COR-L47 (cell line): ENCODE measurements at places on chromosomes 5 and 9.

- DNase-seq, result no peak
Measured at GRCh38 chr5:178314961-178315820, 82.6 kb upstream of the PHYKPL start.

- no peak for DNase-seq
Measured at GRCh38 chr5:76787237-76787636, 31.6 kb upstream of the F2RL1 start.

- DNase-seq, result no peak
Measured at GRCh38 chr5:98318386-98318785, 455.1 kb upstream of the RGMB start.

- no peak for DNase-seq
Measured at GRCh38 chr5:59575648-59576445, 317.7 kb downstream of the PDE4D start.

- no peak for DNase-seq
Measured at GRCh38 chr5:135448791-135449507, 1.8 kb upstream of the DCANP1 start.

DNA sequence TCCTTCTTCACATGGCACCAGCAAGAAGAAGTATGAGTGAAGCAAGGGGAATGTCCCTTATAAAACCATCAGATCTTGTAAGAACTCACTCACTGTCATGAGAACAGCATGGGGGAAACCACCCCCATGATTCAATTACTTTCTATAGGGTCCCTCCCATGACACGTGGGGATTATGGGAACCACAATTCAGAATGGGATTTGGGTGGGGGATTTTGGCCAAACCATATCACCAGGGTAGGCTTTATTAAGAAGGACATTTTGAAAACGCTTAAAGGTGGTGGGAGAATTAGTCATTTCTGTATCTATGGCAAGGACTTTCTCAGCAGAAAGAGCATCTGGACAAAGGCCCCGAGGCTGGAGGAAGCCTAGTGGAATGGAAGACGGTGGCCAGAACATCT, 100.2 kb upstream of the ADAMTS16 start:
- no peak for DNase-seq

DNA sequence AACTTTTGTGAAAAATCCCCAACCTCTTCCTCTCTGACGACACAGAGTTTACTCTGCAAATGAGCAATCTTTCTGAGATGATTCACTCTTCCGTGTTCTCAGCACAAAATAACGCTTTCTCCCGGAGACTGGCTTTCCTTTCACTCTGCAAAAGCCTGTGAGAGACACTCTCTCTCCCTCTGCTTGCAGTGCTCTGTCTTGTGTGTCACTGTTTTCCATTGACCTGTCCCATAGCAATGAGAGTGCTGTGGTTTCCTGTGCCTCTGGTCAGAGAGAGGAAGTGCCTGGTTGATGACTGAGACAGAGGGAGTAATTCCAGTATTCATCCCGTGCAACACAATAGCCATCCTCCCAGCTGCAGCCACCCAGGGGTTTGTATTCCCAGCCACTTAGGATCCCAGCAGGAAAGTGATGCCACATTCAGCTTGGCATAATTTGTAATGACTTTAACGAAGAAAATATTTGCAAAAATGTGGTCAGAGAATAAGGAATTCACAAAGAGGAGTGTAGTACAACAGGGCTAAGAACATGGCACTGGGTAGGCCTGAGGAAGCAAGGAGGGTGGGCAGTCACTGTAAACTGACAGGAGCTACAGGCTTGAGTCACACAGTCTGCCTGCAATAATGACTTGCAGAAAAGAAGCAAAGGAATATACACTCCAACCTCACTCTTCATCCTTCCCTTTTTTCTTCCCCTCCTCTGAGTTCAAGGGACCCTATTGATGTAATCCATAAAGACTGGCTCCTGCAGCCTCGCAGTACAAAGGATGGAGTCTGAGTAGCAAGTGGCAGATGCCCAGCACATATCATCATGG, 463.5 kb upstream of the RGMB start:
- DNase-seq, result peak; percentile 46

DNA sequence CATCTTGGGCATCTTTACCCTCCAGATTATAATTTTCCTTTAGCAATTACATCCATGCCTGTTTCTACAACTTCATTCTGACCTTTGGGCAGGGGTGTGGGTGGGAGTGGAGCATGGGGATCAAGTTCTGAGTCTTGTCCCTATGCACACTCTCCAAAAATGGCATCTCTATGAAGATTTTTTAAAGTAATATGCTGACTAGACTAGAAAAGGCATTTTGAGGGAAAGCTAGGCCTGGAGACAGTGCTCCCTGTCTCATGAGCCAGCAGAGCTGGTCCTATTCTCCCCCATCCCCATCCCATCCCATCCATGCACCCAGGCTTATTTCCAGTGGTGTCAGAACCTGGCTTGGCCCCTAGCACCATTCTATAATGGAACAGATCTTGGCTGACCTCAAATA, 398.0 kb upstream of the SLC24A2 start:
- no peak for DNase-seq

DNA sequence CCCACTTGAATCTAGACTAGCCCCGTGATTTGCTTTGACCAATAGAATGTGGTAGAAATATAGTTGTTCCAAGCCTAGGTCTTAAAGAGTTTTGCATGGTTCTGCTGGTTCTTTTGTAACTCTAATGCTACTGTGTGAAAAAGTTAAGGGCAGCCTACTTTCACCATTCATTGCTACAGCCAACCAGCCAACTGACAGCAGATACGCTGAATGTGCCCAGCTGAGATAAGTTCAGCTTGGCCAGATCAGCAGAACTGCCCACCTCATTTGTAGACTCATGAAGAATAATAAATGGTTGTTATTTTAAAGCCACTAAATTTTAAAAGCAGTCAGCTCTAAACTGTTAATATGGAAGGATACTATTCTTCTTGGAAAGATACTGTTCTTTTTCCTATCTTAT, 23.9 kb downstream of the NR3C1 start:
- no peak for DNase-seq

- DNase-seq, result no peak
Measured at GRCh38 chr9:88957526-88957925, 33.7 kb upstream of the S1PR3 start.

DNA sequence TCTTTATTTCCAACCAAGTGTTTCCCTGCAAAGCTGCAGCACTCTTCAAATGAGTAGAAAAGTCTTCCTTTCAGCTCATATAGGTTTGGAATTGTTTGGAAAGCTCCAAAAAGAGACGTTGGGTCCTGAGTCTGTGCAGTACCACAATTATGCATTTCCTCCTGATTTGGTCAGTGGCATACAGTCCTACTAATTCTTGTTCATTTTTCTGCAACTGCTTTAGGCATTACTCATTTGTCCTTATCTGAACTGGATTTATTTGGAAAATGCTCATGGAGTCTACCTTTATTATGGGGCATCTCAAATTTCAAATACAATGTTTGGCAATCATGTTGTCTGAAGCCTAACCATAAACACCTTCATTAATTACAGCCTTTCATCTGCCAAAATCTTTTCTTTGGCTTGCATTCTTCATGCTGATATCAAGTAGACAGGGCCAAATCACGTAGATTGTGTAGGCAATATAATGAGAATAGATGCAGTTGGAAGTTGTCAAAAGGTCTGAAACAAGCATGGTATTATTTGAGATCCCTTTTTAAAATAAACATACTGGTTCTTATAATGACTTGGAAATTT, 232.8 kb downstream of the TLE1 start:
- DNase-seq, result peak; percentile 35

DNA sequence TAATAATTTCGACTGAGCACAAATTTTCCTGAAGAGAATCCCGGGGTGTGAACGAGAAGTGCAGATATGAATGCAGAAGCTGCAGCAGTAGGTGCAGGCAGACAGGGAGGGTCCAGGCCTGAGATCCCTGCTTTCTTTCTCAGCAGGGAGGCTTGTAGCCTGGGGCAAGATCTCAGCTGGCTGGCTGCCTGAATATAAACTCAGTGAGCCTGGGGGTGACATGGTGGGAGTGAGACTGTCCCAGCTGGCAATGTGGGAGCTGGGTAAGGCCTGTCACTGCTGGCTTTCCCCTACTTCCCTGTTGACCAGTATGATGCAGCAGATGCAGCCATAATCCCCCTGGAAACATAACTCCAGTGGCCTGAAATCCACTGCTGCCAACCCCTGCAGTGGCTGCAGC, 325.2 kb downstream of the CETN3 start:
- DNase-seq, result no peak

- DNase-seq, result peak; percentile 34
Measured at GRCh38 chr5:72244862-72245371, 75.1 kb downstream of the MRPS27 start.

GRCh38 chr5:1140171-1140817, 28.4 kb upstream of the SLC12A7 start:
- DNase-seq, result peak; percentile 93

DNA sequence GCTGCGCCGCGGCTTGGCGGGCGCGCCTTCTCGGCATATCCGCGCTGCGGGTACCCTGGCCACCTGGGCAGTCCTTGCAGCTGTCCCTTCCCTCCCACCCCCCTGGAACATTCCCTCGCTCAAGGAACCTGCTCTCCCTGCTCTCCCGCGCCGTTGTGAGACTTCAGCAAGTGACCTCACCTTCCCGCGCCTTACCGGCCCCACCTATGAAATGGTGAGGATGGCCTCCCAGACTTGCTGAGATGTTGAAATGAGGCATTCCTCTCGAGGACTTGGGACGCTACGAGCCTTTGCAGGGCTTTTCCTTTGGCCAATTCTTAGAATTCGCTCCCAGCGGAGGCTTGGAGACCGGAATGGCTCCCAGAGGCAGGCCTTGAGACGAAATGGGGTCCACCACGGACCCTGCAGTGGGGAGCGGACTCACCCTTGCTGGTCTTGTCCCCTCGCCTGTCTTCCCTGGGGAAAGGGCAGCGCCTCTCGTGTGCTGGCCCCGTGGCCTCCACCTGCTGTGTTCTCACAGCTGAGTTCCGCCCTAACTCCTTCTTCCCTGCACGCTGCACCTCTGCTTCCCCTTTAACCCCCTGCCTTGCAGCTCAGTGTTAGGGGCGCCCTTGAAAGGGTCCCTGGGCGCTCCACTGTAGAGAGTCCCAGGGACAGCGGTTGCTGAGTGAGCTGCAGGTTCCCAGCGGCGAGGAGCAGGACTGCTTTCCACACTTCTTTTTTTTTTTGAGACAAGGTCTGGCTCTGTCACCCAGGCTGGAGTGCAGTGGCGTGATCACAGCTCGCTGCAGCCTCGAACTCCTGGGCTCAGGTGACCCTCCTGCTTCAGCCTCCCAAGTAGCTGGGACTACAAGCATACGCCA, 907 bp downstream of the HMCN2 start:
- no peak for DNase-seq

DNA sequence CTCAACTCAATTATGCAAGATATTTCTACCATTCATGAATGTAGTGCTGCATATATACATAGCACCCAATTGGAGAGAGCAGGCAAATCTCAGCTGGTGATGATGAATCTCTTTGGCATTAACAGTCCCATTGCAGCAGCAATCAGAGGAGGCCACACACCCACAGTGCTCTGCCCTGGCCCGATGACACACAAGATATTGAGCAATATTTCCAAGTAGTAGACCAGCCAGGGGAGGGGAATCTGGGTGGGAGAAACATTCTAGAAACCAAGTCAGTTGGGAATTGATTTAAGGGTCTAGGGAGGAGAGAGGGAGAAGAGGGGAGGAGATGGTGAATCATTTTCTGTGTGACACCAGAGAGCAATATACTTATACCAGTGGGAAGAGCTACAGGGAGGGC, 14.9 kb upstream of the C5orf63 start:
- no peak for DNase-seq

GRCh38 chr5:81554647-81555046, 160.7 kb upstream of the ACOT12 start:
- DNase-seq, result no peak

DNA sequence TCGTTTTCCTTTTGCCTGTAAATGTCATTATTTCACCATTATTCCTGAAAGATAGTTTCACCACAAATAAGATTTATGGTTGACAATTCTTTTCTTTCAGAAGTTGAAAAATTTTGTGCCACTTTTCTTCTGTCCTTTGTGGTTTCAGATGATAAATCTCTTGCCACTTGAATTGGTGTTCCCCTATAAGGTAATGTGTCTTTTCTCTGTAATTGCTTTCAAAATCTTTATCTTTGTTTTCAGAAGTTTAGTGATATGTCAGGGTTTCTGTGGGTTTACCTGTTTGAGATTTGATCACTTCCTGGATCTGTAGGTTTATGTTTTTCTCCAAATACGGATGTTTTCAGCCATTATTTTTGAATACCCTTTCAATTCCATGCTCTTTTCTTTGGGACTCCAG, 14.6 kb downstream of the RASA1 start:
- DNase-seq, result no peak

DNA sequence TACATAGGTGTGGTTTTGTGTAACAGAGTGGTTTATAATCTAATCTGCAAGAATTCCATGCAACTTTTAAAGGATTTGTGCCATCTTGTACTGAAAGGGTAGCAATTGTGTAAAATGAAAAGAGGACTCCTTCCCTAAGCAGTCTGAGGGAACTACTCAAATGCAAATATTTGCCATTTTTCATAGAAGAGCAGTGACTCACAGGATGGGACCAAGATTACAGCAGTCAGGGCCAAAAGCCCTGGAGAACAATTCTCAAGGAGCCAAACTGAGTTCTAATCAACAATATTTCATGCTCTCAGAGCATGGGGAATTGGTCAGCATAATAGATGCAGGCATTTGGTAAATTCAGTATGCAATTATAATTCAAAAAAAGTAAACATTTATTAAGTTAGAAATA, 495.8 kb downstream of the CHSY3 start:
- DNase-seq, result no peak

DNA sequence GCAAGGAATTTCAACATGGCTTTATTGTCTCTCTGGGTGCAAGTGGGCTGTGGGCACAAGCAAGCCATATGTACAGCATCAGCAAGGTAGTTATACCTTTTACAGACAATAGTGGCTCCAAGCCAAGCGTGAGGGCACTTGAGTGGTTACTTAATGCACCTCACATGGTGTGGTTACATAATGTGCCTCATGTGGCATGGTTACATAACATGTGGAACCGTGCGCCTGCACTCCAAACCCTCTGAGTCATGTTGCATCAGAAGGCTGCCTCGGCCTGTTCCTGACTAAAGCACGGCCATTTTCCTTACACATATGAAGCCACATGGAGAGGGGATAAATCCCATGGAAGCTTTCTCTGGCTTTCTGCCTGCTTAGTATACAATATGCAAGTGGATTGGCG, 150.9 kb downstream of the OSTF1 start:
- peak; percentile 2 for DNase-seq

DNA sequence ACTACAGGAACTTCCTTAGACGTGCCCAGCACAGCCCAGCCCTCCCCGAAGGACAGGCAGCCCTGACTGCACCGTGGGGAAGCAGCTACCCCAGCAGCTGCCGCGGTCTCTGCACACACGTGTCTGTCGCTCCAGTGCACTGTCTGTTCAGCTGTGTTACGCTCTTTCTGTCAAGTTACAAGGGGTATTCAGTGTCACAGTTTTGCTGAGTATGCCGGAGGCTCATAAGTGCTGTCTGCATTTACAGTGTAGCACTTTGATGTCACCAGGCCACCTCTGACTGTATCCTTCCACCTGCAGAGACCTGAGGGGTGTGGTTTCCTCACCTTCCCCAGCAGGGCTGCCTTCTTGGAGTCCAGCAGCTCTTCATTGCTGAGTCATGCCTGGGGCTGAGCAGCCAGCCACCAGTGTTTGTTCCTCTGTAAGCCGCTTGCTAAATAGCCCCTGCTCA, 126.8 kb downstream of the EHMT1 start:
- peak; percentile 64 for DNase-seq
